ENCODE measurements at places on chromosomes 3 and 15. TPM values are rescaled to one million over a fixed set of nuclear protein-coding genes. Genes with fewer than 3 reads are reported as not detected.

- no peak for DNase-seq
Observed at GRCh38 chr3:139732729-139733128, 55.0 kb upstream of the NMNAT3 start.

- DNase-seq: no peak
Observed at GRCh38 chr3:52682016-52682415, 3.7 kb downstream of the PBRM1 start.

- DNase-seq: no peak
Observed at GRCh38 chr3:176848431-176849214, 348.7 kb downstream of the TBL1XR1 start.

- DNase-seq: no peak
Observed at GRCh38 chr3:71045917-71046282, 537.6 kb downstream of the FOXP1 start.

- no peak for DNase-seq
Observed at GRCh38 chr3:197007296-197007940, 22.2 kb downstream of the MELTF start.

DNA sequence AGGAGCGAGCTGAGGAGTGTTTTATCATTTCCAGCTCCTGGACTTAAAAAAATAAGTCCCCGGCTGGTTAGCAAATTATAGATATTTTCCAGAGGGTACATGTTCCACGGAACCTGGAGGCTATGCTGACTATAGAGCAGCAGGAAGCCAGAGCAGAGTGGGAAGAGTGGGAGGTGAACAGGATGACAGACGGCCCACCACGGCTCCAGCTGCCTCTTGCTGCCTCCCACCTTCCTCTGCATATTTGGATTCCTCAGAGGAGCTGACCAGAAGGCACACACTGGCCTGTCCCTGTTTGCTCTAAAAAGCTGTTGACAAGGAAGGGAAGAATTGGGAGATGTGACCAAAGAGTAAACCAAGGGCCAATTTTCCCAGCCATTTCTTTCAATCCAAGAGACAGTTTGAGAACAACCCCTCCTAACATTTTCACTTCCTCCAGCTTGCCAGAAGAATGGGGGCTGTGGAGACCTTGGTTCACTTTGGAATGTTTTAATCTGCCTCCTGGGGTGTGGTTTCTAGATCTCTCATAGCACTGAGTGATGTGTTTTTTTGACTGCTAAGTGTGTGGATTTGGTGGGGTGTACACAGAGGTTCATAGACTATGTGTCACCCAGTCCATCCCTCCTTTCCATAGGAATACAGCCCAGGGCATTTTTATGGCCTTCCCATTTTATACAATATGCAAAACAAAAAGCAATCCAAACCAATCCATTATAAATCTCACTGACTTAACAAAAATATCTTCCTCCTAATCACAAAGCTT lies 36.8 kb downstream of the HGD start:
- DNase-seq: no peak

GRCh38 chr15:45573961-45574629 lies 13.1 kb upstream of the BLOC1S6 start:
- peak; percentile 77 for DNase-seq

DNA sequence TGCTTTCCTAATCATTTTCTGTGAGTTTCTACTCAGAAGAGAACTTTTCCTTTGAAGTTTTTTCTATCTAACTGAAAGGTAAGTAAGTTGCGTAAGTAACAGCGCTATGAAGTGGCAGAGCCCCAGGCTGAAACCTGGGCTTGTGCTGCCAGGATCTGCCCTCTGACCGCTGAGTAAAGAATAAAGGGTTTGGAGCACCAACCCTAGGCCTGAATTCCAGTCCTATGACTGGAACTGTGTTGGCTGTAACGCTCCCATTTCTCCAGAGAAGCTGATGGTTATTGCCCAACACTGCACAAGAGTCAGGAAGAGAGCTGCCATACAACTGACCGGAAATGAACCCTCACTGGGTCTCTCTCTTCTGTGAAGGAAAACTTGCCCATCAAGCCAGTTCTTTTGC lies 87.0 kb downstream of the FOXB1 start:
- DNase-seq: no peak

DNA sequence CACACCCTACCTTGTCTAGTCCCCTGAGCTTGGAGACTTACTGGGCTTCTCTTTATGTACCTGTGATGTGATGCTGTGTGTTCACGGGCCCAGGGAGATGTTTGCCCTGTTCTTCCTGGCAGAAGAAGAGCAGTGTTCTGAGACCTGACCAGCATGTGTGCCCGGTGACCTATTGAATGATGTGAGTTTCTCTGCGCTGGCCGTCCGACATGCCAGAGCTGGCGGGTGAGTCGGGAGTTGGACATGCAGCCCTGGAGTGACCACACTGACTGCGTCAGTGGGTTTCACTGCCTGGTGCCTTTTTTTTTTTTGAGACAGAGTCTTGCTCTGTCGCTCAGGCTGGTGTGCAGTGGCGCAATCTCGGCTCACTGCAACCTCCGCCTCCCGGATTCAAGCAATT lies 42.3 kb downstream of the CGNL1 start:
- DNase-seq: no peak

DNA sequence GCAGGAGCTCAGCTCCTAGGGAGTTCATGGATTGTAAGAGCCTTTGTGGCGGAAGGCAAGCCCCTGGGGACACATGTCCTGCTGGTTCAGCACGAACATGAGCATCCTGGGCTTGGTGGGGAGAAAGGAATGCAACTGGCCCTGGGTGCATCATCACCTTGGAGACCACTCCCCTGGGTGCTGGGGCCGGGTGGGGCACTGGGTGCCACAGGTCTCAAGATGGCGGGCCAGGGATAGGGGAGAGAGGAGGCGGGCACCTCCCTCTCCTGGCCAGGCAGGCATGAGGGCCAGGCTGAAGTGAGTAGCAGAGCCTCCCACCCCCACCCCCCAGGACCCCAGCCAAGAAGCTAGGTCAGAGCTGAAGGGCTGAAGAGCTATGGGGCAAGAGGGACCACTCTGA lies 768 bp downstream of the PCBP4 start:
- no peak for DNase-seq

GRCh38 chr3:9986230-9986725 lies 363 bp downstream of the EMC3 start:
- no peak for DNase-seq

DNA sequence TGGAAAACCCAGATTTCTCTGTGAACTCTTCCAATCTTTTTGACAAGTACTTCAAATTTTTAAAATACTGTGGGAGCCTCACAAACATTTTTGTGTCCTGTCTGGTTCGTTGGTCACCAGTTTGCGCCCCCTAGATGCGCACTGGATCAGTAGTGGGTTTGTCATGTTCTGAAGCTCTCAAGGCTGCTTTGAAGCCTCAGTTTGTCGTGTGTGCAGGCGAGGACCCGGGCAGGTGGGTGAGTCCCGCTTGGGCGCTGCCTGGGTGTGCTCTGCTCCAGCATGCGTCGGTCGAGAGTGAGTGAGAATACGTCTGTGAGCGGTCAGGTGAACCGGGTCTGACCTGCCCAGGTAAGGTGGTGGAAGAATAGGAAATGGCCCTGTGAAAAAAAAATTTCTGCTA lies 17.3 kb upstream of the AEN start:
- DNase-seq: no peak

GRCh38 chr3:463252-464192 lies 267.0 kb downstream of the CHL1 start:
- peak; percentile 48 for DNase-seq

DNA sequence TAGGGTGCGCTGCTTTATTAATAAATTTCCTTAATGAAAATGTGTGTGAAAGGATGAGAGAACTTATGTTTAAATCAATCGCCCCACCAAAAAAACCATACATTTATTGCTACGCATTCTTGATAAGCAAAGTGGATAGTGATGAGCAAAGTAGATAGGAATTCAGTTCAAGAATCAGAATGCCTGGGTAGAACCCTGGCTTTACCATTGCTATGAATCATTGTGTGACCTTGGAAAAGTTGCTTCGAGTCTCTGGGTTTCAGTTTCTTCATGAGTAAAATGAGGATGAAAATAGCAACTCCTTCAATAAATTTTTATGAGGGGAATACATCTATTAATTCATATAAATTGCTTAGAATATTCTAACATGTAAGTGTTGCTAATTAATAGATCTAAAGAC lies 2.6 kb upstream of the ALCAM start:
- DNase-seq: no peak

- DNase-seq: no peak
Observed at GRCh38 chr3:6860954-6861624, at the start of gene GRM7. Gene GRM7, plus strand, starts transcription at chr3:6861115.

GRCh38 chr15:36335659-36336058 lies 243.8 kb upstream of the CDIN1 start:
- no peak for DNase-seq

DNA sequence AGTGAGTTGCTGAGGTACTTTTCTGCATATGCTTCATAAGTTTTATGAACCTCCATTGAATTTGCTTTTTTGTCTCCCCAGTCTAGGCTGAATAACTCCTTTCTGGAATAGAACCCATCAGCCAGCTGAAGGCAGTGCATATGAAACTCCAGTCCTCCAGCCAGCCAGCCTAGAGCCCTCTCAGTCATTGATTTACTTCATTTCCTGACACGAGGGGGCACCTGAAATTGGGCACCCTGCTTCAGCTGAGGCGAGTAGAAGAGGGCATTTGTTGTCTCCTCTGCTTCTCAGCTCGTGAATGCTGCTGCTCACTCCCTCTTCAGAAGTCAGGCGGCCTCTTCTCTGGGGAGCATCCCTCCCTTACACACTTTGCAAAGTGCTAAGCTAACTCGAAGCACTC lies 32.5 kb downstream of the CHST2 start:
- no peak for DNase-seq

GRCh38 chr15:59232476-59232875 lies 25.8 kb downstream of the LDHAL6B start:
- DNase-seq: no peak

GRCh38 chr3:159273608-159274007 lies 471.8 kb downstream of the MFSD1 start:
- peak; percentile 67 for DNase-seq

DNA sequence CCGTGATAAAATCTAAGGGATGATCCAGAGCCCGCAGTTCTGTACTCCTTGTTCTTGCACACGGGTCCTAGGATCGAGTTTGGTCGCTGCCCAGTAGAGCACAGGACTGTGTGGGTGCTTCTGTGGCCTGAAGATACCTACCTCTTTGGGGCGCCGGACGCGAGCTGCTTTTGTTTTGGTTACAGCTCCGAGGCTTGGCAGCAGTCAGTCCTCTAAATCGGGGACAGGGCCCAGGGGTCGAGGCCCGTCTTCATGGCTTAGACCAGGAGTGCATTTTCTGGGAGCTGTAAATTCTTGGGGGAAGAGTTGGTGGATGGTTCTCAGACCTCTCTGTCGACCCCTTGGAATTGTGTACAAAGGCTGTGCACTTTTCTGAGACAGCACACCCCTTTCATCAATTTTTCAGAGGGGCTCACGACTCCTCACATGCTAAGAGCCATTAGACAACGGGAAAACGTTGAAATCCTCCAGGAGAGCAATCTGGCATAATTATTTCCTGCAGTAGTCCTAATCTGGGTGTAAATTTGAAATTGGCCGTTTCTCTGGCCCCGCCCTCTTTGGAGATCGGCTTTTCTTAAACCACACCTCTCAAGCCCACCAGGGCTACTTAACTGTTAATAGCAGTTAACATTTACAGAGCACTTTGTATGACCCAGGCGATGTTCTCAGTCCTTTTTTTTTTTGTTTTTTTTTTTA lies 928 bp downstream of the CEP97 start:
- peak; percentile 80 for DNase-seq

- DNase-seq: no peak
Observed at GRCh38 chr15:35271371-35272043, 186.4 kb upstream of the NANOGP8 start.

DNA sequence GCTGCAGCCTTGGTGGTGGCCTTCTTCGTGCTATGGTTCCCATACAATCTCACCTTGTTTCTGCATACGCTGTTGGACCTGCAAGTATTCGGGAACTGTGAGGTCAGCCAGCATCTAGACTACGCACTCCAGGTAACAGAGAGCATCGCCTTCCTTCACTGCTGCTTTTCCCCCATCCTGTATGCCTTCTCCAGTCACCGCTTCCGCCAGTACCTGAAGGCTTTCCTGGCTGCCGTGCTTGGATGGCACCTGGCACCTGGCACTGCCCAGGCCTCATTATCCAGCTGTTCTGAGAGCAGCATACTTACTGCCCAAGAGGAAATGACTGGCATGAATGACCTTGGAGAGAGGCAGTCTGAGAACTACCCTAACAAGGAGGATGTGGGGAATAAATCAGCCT lies 10.4 kb downstream of the CYP8B1 start:
- DNase-seq: no peak

DNA sequence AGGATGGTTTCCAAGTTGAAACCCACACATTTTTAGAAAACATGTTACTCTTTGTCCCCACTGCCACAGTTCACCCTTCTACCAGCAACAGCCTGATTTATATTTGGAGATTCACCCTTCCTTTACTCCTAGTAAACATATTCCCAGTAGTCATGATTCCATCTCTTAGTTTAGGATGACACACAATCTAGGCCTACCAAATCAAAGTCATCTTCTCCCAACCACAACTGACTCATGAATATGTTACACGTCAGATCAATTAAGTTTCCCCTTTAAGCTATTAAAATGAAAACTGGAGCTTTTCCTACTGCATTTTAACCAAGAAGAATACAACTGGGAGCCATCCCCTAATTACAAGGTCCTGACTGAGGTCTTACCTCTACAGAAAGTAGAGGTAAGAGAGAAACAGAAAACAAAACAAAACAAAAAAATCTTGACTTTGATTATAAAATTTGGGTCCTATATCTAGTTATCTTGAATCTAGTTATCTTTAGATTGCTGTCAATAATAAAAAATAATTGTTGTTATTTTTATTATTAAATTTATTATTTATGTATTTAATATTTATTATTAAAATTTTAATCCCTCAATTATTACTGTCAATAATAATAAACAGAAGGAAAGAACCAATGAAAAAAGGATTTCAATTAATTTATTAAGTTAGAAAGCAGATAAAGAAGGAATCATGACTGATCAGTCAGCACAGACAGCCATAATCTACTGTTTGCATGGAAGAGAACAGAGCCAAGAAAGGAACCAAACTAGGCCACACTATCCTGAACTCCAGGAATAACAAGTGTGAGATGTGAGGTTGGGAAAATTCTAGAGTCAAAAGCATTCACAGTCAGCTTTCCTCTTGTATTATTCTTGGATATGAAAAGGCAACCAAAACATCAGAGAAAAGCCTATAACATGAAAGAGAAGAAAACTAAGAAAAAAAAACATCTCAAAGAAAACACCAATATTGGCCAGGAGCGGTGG lies 12.5 kb downstream of the DPH6 start:
- no peak for DNase-seq

The ATP8B4 gene
- total RNA-seq: not detected

The SELENOK gene
- 64.7 TPM for total RNA-seq

The FRMD5 gene
- total RNA-seq: not detected

The EIF4E3 gene
- total RNA-seq: not detected

The UROC1 gene
- not detected for total RNA-seq

The SLCO2A1 gene
- total RNA-seq: not detected

The DGKG gene
- 0.14 TPM for total RNA-seq
